Epithelial cell of esophagus (primary cell): ENCODE measurements at places on chromosomes 16 and 17.

DNA sequence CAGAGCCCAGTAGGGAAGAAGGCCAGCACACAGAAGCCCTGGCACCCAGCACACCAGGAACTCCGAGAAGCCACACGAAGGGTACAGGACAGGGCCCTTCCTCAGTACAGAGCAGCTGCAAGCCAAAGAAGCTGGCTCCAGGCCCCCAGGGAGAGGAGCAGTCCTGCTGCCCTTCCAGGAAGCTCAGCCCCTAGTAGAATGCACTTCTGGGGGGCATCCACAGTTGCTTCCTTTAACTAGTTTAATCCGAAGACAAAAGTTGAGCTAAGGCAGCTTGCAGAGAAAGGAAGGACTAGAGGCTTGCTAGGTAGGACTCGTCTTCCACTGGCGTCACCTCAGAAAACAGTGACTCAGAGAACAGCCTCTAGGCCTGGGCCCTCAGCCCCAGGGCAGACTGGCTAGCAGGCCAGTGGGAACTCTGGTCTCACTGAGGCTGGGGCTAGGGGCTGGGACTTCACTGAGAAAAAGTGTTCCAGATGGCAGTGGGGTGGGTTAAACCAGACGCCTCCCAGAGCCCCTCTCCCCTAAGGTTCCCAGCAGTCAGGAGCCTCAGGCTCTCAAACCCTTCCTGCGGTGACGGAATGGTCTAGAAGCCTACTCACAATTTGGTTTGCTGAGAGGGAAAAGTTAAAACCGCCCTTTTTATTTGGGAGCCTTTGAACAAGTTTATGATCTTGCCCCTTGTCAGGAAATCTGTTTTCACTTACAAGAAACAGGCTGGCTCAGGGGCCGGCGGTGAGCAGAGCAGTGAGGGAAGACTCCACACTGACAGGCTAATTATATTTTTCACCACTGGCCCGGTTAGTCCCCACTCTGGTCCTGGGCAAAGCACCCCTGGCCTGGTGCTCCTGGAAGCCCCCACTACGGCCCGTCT is 41.4 kb downstream of the ACTG1 start:
- DNase-seq = peak; percentile 52

GRCh38 chr16:15775209-15775608 is 81.6 kb downstream of the MYH11 start:
- DNase-seq = peak; percentile 8

DNA sequence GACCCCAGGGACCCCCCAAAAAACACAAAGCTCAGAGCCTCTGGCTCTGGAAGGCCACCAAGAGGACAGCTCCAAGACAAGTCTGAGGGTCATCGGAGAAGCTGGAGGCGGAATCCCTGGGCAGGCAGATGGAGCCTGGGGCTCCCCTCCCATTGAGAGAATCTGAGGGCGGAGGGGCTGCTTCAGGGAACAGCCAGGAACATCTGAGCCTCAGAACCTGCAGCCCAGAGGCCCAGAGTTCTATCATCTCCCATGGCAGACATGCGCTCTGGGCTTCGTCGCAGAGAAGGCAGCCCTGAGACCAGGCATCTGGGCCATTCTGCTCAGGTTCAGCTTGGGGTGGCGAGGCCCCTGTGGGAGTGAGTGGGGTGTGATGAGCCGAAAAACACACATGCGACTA is 7.1 kb upstream of the SPPL2C start:
- DNase-seq = no peak

DNA sequence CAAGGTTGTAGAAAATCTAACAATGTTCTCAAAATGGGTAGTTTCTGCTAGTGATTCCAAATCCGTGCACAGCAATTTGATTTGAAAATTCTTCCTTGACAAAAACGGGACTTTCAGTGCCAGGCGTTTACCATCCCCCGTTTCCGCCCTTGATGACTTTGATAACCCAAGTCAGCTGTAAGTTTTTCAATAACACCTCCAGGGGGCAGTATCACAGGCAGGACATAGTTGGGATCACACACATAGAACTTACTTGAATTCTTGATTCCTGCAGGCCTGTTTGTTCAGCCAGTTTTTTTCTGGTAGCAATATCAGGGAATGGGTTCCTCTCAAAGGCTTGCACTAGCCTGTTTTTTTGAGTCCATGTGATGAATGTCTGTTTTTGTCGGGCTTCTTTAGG is 5.6 kb downstream of the DUXB start:
- no peak for DNase-seq

GRCh38 chr16:50059111-50059510 is 6.7 kb upstream of the HEATR3 start:
- DNase-seq = no peak

DNA sequence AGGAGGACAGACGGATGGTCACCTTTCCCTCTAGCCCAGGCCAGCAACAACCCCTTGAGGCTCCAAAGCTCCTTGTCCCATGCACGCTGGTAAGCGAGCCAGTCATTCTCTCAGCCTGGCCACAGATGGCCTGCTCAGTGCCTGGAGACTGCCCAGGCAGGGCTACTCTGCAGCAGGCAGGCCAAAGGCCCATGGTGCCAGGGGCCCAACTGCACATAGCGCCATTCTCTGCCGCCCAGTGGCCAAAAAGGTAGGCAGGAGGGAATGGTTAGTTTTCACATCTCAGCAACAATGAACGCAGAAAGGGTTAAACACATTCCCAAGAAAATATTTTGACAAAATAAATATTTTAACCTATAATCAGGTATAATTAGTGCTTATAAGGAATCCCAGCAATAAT is 7.7 kb upstream of the SREBF1 start:
- no peak for DNase-seq

DNA sequence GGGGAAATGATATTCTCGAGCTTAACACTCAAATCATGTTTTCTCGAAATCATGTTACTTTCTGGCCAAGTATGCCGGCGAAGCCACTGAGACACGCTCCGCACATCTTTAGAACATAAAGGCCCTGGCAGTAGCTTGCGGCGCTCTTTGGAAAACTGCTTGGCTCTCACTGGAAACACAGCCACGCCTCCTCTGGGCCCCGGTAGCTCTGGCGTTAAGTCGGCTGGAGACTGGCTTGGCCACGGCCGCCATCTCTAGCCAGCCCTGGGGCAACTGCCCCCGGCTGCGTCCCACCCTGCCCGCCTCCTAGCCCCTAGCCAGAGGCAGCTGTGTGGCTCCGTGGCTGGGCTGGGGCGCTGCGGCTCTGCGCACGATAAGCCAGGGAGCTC is 9.2 kb upstream of the BAIAP2 start:
- no peak for DNase-seq

DNA sequence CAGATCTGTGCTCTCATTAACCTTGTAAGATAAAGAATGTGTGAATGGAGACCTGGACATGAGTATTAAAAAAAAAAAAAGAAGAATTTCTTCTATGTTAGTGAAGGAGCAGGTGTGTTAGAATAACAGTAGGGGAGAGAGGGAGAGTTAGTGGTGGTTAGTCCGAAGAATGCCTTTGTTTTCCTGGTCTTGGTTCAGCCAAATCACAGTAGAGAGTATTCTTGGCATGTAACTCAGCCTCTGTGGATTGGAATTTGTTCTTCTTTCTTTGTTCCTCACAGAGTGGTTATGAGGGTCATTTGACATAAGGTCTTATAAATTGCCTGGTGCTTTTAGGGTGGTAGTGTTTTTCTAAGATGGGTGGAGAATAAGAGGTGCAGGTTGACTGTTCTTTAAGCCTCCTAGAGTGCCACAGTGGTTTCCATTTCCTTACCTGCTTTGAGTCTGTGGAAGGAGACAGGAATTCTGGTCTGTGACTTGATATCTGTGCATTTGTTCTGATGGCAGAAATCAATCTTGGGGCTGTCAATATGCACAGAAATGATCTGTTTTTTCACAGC is 17.6 kb downstream of the NUP93 start:
- no peak for DNase-seq

DNA sequence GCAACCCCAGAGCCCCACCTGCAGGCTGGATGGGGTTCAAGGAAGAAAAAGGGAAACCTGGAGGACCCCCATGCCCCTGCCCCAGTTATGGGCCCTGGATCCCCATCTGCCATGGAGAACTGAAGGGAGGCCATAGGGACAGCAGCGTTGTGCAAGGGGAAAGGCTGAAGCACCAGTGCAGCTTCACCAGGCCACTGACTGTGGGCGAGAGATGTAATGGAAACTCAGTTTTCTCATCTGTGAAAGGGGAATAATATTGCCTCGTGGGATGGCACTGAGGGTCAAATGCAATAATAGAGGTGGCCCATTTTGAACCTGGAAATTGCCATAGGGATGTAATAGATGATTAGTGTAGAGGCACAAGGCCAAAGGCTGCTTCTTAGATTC is 9.9 kb upstream of the TSPOAP1 start:
- DNase-seq = no peak
